ENCODE measurements at places on chromosomes 1 and 21. TPM values are rescaled to one million over a fixed set of nuclear protein-coding genes. Genes with fewer than 3 reads are reported as not detected.

GRCh38 chr1:222712253-222713090 is at the start of the genes AIDA and BROX:
Gene AIDA (minus strand): TSS chr1:222712491. CDS start chr1:222712317, 174 bp downstream.
Gene BROX (plus strand): TSS chr1:222712564. CDS start chr1:222715700, 3,136 bp downstream.
- H3K27me3 ChIP-seq = no peaks in the 10 kb centered on the region
- H3K36me3 ChIP-seq = no peaks in the 10 kb centered on the region
- H3K27ac ChIP-seq = peak within 1 kb of the TSS; percentile 91

DNA sequence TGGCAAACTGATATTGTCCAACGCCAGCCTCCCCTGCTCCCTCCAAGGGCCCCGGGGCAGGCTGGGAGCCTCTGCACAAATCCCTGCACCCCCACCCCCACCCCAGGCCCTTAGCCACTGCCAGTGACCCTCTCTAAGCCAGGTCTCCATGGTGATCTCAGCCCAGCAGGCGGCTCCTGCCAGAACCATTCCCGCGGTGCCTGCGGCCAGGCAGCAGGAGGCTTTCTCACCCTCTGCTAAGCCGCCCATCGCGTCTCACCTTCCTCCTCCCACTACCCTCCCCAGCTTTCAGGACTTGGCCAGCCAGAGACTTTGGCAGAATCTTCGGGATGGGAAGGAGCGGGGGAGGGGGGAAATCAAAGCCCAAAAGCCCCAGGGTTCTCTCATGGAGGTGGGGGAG is 46.8 kb upstream of the WASF2 start:
- H3K27me3 ChIP-seq = no peaks in the 10 kb centered on the region
- H3K4me3 ChIP-seq = no peak overlapping the region
- no peak for DNase-seq
- peaks cover 6% of the 10 kb centered on the region for H3K36me3 ChIP-seq
- H3K4me1 ChIP-seq = peaks cover 67% of the 10 kb centered on the region
- peak overlapping the region; percentile 91 for H3K27ac ChIP-seq

DNA sequence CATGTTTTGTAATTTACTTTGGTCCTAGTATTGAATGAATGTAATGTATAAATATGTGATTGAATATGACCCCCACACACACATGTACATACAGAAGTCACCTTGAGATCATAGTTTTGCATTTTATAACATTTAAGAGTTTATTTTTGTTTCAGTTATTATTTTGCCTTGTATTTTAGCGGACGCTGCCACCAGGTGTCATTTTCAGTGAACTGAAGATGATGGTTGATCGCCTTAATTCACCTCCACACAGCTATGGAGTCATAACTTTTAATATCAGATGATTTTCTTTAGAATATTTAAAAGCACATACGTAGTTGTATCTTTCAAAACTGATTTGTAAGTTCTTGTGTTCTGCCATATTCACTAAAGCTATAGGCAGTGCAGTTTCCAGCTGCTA is 130.4 kb downstream of the DYRK1A start:
- DNase-seq = no peak
- no peaks in the 10 kb centered on the region for H3K4me1 ChIP-seq
- 0 out of 2 replicates have a peak, but pooled peaks cover 5% of the 10 kb centered on the region for H3K36me3 ChIP-seq

DNA sequence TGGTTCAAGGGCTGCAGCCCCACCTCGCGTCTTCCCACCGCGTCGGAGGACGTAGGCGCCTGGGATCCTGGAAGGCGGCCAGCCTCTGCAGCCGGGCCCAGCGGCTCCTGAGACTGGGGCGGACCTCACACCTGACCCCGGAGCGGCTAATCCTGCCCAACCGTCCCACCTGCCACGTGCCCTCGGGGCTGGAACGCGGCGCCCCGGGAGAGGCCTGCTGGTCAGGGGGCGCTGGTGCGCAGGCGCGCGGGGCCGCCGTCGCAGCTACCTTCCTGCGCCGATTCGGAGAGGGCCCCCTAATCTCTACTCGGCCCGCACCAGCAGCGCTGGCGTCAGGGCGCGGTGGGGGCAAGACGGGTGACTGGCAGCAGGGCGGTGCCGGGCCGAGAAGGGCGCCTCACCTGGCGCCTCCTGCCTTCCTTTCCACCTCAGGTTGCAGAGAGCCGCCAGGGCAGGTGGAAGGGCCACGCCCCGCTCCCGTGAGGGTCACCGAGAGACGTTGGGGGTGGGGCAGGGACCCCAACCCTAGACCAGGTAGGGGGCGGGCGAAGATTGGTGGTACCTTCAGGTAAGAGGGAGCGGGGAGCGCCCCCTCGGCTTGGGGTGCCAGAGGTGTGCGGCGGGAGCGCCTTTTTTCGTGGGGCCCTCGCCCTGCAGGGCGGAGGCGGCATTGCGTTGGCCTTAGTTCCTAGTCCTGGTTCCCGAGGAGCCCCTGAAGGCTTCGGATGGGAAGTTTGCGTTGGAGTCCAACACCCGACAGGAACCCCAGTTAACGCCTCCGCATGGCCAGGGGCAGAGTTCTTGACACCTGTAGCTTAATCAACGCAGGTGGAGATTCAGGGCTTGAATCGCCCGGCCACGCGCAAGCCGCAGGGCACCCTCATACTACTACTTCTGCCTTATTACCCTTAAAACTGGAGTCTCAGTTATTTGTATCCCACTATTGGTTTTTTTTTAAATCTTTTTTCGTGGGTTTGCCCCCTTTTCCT is at the start of gene TDRD5:
Gene TDRD5 (plus strand): TSS at position 241 of the 989 bp plus-strand sequence. CDS start 784 bp downstream, outside the sequence.
- no peak within 1 kb of the TSS for H3K27ac ChIP-seq
- no peaks in the 10 kb centered on the region for H3K27me3 ChIP-seq
- H3K4me1 ChIP-seq = no peaks in the 10 kb centered on the region
- H3K4me3 ChIP-seq = no peak within 1 kb of the TSS

- no peak overlapping the region for H3K27ac ChIP-seq
- peaks cover 19% of the 10 kb centered on the region for H3K4me1 ChIP-seq
- H3K4me3 ChIP-seq = no peak overlapping the region
- H3K27me3 ChIP-seq = no peaks in the 10 kb centered on the region
Measured at GRCh38 chr1:91559046-91559750, 58.5 kb downstream of the CDC7 start.

DNA sequence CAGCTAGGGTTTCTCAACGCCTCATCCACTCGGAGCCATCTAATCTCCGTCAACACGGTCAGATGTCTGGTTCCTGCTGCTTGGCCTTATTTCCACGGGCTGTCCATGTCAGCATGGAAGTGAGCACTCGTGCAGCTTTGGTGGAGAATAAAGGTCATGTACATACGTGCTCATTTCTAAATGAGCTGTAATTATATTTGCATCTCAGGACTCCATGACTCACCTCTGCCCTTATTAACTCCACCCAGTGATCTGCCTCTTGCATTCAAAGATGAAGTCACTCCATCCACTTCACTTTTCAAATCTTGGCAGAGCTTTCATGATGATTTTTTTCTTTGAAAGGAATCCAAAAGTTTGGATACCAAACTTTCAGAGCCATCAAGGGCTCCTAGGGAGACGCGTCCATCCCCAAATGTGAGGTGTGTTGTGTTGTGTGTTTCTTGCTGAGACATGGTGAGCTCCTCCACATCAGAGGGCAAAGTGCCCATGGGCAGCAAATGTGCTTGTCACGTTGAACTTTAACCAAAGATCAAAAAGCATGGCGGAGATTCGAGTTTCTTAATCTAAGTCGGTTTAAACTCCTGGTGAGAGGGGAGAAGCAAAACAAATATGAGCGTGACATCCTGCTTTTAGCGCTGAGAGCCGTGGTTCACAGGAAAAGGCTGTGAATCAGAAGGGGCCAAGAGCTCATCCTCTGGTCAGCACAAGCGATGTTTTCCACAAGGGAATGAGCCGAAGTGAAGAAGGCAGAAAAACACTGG is 68.6 kb upstream of the ERRFI1 start:
- H3K27me3 ChIP-seq = no peaks in the 10 kb centered on the region
- H3K4me1 ChIP-seq = peaks cover 93% of the 10 kb centered on the region
- DNase-seq = no peak
- no peaks in the 10 kb centered on the region for H3K36me3 ChIP-seq

- no peak for DNase-seq
- no peak overlapping the region for H3K27ac ChIP-seq
- no peaks in the 10 kb centered on the region for H3K27me3 ChIP-seq
- peaks cover 45% of the 10 kb centered on the region for H3K4me1 ChIP-seq
- no peak overlapping the region for H3K4me3 ChIP-seq
Measured at GRCh38 chr1:161720422-161720821, 922 bp upstream of the FCRLB start.

Gene LMOD1
- 0.12 TPM for total RNA-seq

Gene GSTM5
- not detected for total RNA-seq
